ENCODE measurements at places on chromosomes 1 and 21.

DNA sequence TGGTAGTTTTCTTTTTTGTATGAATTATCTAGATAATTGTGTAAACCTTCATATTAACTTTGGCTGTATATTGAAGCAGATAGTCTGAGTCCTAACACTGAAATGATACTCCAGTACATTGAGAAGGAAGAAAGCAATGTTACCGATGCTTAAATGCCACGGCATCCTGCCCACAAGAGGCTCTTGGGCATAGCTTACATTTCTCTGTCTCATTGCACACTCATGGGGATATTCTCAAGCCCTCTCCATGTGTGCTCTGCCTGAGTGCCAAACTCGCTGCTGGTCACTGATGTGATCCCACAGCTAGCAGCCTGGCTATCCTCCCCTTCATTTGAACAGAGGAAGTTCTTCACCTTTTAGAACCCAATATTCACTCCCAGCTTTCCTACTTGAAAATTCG lies 179.4 kb downstream of the TGFB2 start:
- no peaks in the 10 kb centered on the region for H3K27me3 ChIP-seq
- H3K4me1 ChIP-seq = no peaks in the 10 kb centered on the region
- no peak overlapping the region for H3K4me3 ChIP-seq
- H3K27ac ChIP-seq = no peak overlapping the region
- no peaks in the 10 kb centered on the region for H3K36me3 ChIP-seq

- H3K4me3 ChIP-seq = no peak overlapping the region
- no peaks in the 10 kb centered on the region for H3K27me3 ChIP-seq
- H3K36me3 ChIP-seq = peaks cover 69% of the 10 kb centered on the region
- DNase-seq = no peak
Observed at GRCh38 chr1:230913496-230913895, 45.2 kb upstream of the C1orf198 start.

DNA sequence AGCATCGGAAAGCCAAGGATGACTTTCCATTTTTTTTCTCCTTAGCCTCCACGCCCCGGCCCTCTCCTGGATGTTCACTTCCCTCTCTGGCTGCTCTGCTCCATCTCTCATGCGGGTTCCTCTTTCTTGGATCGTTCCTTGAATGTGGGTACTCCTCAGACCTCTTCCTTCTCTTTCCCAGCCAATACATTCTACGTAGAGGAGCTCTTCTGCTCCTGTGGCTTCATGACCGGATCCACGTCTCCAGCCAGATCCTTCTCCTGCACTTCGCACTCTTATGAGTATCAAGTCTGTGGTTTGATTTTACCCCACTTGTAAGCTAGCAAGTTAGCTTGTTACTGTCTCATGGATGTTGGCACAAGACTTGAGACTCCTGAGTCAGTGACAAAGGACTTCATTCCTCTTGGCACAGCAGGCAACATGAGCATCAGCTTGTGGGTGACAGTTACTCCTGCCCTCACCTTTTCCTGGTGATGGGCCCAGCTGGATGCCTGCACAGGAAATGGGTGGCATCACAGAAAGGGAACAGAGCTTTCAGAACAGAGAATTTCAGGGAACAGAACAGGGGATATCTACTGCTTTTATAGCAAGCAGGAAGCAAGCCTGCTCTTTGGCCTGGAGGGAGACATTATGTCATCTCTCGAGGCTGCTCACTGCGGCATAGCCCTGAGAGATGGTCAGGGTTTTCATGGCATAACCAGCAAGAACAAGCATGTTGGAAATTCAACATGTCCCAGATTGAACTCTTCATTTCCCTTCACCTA lies 100.1 kb upstream of the KIF26B start:
- no peaks in the 10 kb centered on the region for H3K4me1 ChIP-seq
- no peaks in the 10 kb centered on the region for H3K36me3 ChIP-seq
- H3K27me3 ChIP-seq = no peaks in the 10 kb centered on the region
- no peak overlapping the region for H3K4me3 ChIP-seq
- H3K27ac ChIP-seq = no peak overlapping the region

GRCh38 chr1:48556186-48556850 lies 84.3 kb upstream of the SPATA6 start:
- no peak overlapping the region for H3K27ac ChIP-seq
- no peak overlapping the region for H3K4me3 ChIP-seq
- H3K36me3 ChIP-seq = no peaks in the 10 kb centered on the region
- no peak for DNase-seq
- H3K27me3 ChIP-seq = no peaks in the 10 kb centered on the region
- no peaks in the 10 kb centered on the region for H3K4me1 ChIP-seq

DNA sequence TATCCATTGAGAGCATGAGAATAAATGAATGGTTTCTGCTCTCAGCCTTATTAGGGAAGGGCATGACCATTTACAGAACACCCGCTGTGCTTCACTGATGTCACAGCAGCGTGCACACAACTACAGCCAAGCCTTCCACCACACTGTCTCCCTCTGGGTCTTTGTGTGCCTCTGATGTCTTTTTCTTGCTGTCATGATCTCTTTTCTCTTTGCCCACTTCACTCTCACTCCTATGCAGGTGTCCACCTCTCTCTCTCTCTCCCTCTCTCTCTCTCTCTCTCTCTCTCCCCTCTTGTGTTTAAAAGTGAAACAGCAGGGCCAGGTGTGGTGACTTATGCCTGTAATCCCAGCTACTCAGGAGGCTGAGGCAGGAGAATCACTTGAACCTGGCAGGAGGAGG lies 232.5 kb upstream of the JUN start:
- no peak overlapping the region for H3K4me3 ChIP-seq
- H3K4me1 ChIP-seq = peaks cover 14% of the 10 kb centered on the region
- no peaks in the 10 kb centered on the region for H3K27me3 ChIP-seq
- no peaks in the 10 kb centered on the region for H3K36me3 ChIP-seq
